CD4-positive, alpha-beta T cell treated with Interleukin-1 beta for 1 hour (primary cell): ENCODE measurements at places on chromosomes 4 and X.

- no peak for DNase-seq
Observed at GRCh38 chr4:163107754-163108153, 58.9 kb downstream of the NAF1 start.

DNA sequence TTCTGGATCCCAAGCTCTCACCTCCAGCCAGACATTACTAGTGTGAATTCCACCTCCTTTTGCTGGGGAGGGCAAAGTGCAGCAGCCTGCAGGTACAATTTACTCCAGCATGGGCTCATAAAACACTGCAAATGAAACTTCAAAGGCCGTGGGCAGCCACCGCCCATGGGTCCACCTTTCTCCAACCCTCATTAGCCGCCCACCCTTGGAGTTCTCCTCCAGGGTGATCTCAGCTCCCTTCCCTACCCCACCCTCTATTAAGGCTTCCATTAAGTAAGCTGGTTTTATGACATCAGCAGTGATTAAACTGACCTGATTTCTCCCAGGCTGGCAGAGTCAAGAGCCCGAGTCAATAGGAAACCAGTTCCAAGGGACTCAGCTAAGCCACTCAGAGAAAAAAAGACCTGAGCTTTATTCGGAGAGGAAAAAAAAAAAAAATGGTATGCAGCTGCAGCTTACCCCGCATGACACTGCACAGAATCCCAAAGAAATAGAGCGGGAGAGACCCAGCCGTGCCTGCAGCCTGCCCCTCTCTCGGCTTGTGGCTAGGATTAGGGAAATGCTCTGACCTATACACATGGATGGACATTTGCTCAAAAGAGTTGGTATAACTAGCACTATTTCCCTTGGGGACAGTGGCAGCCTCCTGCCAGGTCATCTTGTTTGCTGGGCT lies 319.6 kb downstream of the PTTG2 start:
- no peak for DNase-seq

- DNase-seq, result no peak
Observed at GRCh38 chrX:18643243-18643642, 28.7 kb downstream of the RS1 start.

- DNase-seq, result no peak
Observed at GRCh38 chrX:55102754-55103153, 13.9 kb downstream of the PAGE2 start.

- no peak for DNase-seq
Observed at GRCh38 chr4:77193046-77193445, 36.0 kb downstream of the CCNG2 start.

DNA sequence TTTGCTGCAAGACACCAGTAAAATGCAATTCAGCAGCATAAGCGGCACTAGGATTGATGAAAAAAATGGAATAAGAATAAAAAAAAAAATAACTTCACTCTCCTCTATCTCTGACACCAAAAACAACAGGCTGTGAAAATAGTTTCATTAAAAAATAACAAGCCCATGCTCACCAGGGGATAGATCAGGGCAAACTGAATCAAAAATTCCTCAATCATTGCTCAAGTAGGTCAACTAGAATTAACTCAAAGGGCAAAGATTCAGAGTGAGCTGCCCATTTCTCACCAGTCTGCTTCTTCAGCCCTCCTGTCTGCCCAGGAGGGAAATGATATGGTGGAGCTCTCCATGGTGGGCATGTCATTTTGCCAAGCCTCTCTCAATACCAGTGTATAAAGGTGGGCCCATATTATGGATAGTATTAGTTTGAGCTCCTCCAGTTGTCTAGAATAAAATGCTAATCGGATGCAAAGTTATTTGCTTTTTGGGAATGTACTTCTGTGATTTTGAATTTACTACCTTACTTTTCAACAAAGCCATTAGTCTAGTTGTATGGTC lies 153.9 kb downstream of the UNC5C start:
- no peak for DNase-seq

DNA sequence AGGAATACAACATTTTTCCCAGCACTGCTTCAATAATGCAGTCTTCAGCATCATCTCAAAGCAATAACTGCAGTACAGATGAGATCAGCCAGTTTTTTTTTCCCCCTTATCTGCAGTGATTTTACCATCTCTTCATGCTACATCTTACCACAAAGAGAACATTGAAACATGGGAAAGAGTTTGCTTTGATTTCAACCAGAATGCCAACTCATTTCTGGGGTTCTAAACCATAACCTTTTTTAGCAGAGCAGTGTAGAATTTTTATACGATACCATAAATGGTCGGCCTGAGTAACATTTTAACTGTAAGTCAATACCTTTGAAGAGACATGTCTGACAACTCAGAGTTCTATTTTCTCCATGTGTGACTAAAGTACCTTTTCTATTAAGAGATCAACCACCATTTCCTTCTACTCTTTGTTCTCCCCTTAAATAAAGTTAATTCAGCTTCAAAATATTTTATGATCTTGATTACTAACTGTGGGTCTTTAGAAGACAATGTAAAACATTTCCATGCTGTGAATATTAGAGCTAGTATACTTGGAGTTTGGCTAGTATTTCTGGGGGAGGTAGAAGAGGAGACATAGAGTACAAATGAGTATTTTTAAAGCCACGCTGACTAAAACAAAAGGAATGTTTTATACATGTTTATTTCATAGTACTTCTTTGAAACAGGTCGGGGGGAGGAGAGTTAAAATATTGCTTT lies 69.1 kb downstream of the TET2 start:
- no peak for DNase-seq

- peak; percentile 82 for DNase-seq
Observed at GRCh38 chrX:47523297-47523696, 37.7 kb upstream of the ARAF start.

DNA sequence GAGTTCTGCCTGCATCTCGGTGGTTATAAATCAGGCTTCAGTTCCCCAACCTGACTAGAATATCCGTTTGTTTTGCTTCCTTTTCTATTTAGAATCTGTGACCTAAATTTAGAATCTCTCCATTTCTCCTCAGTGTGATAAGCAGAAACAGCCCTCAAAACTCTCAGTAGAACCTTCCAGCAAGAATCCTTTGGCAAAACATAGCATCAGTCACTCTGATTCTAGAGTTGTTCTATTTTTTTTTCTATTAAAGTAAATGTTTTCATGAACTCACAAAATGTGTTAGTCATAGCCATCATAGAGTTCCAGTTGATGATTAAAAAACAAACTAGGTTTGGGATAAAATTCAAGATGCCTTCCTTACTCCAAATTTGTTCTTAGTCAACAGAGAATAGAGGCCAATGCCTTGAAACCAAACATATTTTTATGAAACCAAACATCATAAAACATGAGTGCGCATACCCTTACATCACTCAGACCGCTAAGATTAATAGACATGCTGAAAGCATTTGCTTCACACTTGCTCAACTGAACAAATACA lies 13.2 kb upstream of the C1QTNF7 start:
- no peak for DNase-seq

- no peak for DNase-seq
Observed at GRCh38 chrX:12890467-12890866, 16.0 kb upstream of the TLR8 start.

DNA sequence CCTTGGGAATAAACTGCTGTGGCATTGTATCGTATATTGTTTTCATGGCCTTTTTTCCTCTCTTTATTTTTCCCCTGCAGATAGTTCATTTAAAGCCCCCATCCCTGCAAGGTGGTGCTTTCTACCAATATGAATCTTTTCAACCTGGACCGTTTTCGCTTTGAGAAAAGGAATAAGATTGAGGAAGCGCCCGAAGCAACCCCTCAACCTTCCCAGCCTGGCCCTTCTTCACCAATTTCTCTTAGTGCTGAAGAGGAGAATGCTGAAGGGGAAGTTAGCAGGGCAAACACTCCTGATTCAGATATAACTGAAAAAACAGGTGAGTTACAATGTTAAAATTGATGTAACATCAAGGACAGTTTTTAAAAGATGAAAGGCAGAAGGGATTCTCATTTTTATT lies 601 bp downstream of the SMARCAD1 start:
- no peak for DNase-seq

DNA sequence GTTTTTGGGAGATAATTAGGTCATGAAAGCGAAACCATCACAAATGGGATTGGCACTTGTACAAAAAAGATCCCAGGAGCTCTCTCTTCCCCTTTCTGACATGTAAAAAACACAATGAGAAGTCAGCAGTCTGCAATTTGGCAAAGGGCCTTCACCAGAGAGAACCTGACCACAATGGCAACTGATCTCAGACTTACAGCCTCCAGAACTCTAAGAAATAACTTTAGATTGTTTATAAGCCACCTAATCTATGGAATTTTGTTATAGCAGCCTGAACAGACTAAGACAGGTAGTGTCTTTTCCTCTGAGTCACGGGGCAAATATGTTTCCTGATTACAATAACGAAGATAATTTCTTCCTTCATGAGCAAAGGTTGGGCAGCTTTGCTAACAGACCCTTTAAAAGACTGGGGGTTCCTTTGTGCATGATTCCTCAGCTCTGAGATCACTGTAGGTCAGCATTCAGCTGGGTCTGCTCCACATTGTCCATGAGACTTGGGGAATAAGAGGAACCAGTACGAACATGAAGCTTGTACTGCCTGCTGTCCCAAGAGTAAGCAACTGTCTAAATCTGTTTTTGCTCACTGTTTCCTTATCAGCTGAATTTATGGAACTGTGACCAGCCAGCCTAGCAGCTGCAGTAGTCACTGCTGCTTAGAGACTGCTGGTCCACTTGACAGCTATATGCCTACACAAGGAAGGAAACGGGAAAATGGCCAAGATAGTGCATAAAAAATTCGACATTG lies 191.6 kb downstream of the ANAPC10 start:
- DNase-seq, result no peak

GRCh38 chr4:73028621-73029020 lies 40.9 kb downstream of the COX18 start:
- no peak for DNase-seq
